ENCODE measurements at places on chromosomes 2 and 18.

DNA sequence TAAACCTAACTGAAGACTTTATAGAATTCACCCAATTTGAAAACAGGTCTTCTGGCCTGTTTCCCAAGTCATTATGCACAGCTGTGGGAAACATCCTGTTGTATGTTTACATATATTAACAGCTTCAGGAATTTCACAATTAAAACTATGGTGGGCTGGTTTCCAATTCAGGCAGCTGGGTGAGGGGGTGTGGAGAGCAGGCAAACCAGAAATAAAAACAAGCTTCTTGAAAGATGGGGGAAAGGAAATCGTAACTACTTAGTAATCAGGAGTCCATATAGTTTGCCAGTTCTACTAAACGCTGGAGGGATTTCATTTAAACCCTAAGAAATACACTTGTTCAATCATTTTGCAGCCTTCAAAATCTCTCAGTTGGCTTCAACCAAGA is 22.8 kb downstream of the ATP8B1 start:
- DNase-seq, result no peak

GRCh38 chr18:46462523-46462922 is 194.5 kb downstream of the LOXHD1 start:
- no peak for DNase-seq

- no peak for DNase-seq
Observed at GRCh38 chr2:8193686-8194615, 487.9 kb upstream of the ID2 start.

GRCh38 chr18:37668971-37669747 is 103.6 kb upstream of the CELF4 start:
- DNase-seq, result no peak

DNA sequence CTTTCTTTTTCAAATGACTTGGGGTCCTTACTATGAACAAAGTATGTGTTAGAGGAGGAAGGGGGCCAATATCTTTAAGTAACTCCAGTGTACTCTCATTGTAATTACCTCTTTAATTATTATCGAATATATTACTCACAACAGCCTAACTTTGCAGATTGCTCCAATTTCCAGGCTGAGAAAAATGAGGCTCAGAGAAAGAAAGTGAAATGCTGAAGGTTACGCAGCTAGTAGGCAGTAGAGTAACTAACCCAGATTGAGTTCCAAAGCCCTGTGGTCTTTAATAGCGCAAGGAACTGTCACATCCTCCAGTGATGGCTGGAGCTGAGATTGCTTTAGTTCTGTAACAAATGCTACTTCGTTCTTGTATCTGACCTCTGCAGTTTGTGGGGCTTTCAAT is 2.2 kb upstream of the GYPC start:
- DNase-seq, result no peak

DNA sequence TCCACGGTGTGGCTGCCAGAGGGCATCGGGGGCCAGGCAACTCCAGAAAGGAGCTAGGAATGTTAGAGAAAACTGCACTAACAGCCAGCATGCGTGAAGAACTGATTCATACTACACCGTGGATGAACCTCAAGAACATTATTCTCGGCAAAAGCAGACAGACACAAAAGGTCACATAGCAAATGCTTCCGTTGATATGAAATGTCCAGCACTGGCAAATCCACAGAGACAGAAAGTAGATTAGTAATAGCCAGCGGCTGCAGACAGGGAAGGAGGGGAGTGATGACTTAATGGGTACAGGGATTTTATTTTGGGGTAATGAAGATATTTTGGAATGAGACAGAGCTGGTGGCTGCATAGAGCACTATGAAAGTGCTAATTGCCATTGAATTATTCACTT is 37.4 kb downstream of the SCTR start:
- peak; percentile 74 for DNase-seq

- DNase-seq, result no peak
Observed at GRCh38 chr2:95333056-95333455, 35.9 kb downstream of the KCNIP3 start.

DNA sequence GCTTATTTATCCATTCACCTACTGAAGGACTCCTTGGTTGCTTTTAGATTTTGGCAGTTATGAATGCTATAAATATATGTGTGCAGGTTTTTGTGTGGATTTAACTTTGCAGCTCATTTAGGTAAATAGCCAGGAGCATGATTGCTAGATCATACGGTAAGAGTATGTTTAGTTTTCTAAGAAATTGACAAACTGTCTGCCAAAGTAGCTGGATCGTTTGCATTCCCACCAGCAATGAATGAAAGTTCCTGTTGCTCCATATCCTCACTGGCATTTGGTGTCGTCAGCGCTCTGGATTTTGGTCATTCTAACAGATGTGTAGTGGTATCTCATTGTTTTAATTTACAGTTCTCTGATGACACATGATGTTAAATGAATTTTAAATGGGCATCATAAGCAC is 8.7 kb upstream of the DIPK1C start:
- no peak for DNase-seq

DNA sequence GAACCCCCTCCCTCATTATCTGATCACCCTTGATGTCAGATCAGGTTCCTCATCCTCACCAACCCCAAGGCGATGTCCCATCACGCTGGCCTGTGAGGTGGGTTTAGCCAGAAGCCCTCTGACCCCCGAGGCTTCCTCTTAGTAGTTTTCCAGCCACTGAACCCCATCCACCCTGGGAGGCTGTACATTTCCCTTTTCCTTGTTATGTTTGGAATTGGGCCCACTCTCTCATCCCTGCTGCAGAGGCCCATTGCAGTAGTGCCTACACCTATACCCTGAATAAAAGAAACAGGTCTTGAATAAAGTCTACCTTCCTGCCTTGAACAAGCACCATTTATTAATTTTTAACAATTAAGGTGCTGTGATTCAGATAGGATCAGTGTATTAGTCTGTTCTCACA is 80.1 kb downstream of the NCAPH start:
- DNase-seq, result no peak

DNA sequence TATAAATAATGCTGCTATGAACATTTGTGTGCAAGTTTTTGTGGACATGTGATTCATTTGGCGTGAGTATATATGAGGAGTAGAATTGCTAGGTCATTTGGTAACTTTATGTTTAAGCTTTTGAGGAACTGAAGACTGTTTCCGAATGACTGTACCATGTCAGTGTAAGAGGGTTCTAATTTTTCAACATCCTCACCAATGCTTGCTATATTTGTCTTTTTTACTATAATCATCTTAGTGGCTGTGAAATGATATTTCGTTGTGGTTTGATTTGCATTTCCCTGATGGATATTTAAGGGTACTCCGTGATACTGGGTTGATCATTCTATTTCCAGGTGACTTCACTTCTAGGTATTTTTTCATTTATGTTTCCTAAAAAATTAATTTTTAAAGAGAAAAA is 241.1 kb downstream of the BCL2 start:
- DNase-seq, result no peak

GRCh38 chr2:127564429-127565260 is 29.2 kb downstream of the MYO7B start:
- DNase-seq, result no peak

GRCh38 chr2:108330979-108331378 is 42.3 kb downstream of the SULT1C2 start:
- no peak for DNase-seq

DNA sequence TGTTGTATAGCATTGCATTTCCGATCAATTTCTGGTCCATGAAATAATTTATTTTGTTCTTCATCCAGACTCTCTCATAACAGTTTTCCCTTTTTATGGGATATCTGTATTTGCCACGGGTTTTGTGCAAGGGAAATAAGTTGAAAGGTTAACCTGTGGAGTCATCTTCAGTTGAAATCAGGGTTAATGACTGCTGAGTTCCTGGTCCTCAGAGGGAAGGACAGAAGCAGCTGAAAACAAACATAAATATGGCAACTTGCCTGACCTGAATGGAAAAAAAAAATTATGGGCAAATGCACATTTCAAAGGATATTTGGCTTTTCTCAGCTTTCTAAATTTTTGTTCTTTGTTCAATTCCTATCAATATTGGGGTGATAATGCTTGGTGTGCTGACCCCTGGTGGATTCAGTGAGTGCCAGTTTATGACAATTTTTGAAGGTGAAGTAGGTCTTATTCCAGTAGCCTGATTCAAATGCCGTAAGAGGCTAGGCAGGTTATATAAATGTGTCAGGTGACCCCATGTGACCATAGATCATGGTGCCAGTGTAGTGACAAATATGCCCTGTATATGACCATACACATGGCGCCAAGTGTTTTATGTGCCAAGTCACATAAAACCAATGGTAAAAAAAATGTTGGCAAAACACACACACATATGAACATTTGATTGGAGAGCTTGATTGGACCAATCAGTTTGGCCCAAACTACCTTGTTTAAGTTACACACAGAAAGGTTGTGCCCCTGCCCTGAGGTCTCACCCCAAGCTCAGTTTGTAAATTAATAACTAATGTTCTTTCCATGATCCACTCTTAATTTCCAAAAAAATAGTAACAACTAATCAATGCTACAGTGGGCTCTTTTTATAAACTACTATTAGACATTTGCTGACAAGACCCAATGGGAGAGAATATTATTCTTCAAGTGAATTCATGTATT is 47.6 kb upstream of the FAM124B start:
- DNase-seq, result no peak

DNA sequence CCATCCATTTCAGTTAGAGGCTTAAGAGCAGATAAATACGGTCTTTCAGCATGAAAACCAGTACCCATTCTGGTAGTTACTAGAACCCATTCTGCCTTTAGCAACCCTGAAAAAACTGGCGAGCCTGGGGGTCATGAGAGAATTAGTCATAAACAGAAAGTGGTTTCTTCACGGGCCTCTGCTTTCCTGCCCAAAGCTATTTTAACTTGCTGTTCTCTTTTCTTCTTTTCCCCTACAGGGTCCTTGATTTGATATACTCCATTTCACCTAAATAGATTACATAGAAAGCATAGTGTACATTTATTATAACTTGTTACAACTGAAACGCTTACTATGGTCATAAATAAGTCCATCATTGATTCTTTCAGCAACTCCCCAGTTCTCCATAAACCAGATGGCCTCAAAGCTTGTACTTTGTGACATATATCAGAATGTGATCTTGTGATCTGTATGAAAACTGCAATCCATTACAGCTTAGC is 48.3 kb downstream of the WDFY1 start:
- DNase-seq, result no peak

- no peak for DNase-seq
Observed at GRCh38 chr2:134583997-134584520, 134.7 kb downstream of the TMEM163 start.

DNA sequence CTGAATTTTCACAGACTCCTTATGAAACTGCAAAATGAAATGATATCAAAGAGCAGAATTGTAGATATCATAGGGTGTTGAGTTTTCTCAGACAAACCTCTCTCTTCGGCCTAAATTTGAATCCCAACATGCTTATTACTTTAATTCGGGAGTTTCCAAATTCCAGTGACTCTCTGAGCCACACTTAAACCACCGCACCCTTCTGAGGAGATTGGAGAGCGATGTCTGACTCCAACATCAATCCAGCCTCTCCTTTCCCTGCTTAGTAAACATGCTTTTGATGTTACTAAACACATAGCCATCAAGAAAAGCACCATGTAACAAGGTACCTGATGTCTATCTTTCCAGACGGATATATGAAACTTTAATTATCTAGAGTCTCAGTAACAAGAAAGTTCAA is 103.1 kb upstream of the ARHGAP28 start:
- no peak for DNase-seq

GRCh38 chr2:6352247-6352646 is 513.5 kb downstream of the CMPK2 start:
- no peak for DNase-seq

DNA sequence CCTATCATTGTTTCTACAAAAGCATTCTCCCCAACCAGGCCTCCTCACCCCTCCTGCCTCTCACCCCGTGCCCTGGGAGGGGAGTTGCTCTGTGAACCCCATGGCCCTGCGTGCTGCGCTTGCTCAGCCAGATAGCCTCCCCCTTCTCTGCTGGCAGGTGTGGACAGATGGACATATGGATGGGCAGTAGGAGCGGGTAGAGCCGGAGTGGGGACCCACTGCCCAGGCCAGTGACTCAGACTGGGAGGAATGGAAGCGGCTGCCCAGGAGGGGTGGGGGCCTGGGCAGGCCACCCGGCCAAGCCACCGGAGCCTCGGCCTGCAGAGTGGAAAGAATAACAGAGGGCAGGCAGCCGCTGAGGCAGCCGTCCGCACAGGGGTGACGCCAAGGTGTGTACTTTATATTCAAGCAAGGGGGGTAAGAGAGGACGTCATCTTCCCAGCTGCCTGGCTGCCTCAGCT is 8.7 kb downstream of the CYP26B1 start:
- peak; percentile 24 for DNase-seq
